ENCODE measurements at places on chromosomes 4 and X. TPM values are rescaled to one million over a fixed set of nuclear protein-coding genes. Genes with fewer than 3 reads are reported as not detected.

Gene NAP1L3
- total RNA-seq: 0.11 TPM

Gene GPAT3
- 13.9 TPM for total RNA-seq

Gene CFAP47
- not detected for total RNA-seq

Gene TIGD4
- 0.04 TPM for total RNA-seq

Gene RPL36A
- total RNA-seq: 865 TPM

Gene TMSB15C
- 2.5 TPM for total RNA-seq

Gene CLDN34
- total RNA-seq: 0.26 TPM

Gene YTHDC1
- 40.4 TPM for total RNA-seq

Gene CYSLTR1
- not detected for total RNA-seq

Gene STARD8
- total RNA-seq: 10.3 TPM

Gene GRK4
- total RNA-seq: 4.6 TPM

Gene CLCN5
- 12.6 TPM for total RNA-seq

Gene PABPC5
- total RNA-seq: 2.0 TPM

Gene CT83
- total RNA-seq: not detected

Gene MAP9
- total RNA-seq: 0.04 TPM

Gene F11
- total RNA-seq: not detected

Gene PDZD4
- total RNA-seq: 0.20 TPM

Gene TEX11
- not detected for total RNA-seq

Gene UBA1
- total RNA-seq: 168 TPM

Gene GNRHR
- total RNA-seq: not detected

Gene ARMCX5
- 22.0 TPM for total RNA-seq

Gene GAGE12J
- total RNA-seq: not detected

Gene CTSO
- 12.1 TPM for total RNA-seq

Gene PDZD11
- total RNA-seq: 37.7 TPM

Gene STAP1
- not detected for total RNA-seq

Gene SPACA5B
- not detected for total RNA-seq

Gene DGAT2L6
- not detected for total RNA-seq

All from pulmonary artery endothelial cell (primary cell).